ENCODE measurements at places on chromosomes 5 and 9.
A peak's percentile ranks its signal among the peaks of the same experiment; 100 is the strongest.

GRCh38 chr5:74365723-74366122, 274.8 kb downstream of the ENC1 start:
- no peak overlapping the region for H3K27ac ChIP-seq
- no peaks in the 10 kb centered on the region for H3K36me3 ChIP-seq
- no peaks in the 10 kb centered on the region for H3K4me1 ChIP-seq
- DNase-seq: no peak

GRCh38 chr5:123182072-123182471, 93.0 kb downstream of the PRDM6 start:
- no peaks in the 10 kb centered on the region for H3K4me1 ChIP-seq
- H3K4me3 ChIP-seq: no peak overlapping the region
- no peak overlapping the region for H3K27ac ChIP-seq
- no peak for DNase-seq

- peak; percentile 23 for DNase-seq
- H3K36me3 ChIP-seq: peaks cover 27% of the 10 kb centered on the region
- no peaks in the 10 kb centered on the region for H3K27me3 ChIP-seq
Measured at GRCh38 chr5:177023303-177023664, 788 bp downstream of the ZNF346 start.

DNA sequence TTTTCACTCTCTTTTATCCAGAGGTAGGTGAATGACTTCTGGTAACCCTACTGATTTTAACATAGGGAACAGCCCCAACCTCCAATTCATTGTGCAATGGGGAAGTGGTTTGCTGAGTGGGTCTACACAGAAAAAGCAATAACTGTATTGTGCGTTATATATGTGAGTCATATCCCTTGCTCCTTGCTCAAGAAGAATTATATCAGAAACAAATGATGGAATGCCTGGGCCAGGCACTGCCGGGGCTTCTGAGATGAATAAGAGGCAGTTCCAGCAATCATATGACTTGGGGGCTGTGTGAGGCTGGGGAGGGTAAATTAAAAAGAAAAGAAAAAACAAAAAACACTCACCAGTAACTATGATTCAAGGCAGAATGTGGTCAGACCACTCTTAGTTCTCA, 79.2 kb upstream of the ABCA1 start:
- no peak overlapping the region for H3K27ac ChIP-seq
- no peaks in the 10 kb centered on the region for H3K36me3 ChIP-seq
- no peak for DNase-seq
- no peak overlapping the region for H3K4me3 ChIP-seq

- DNase-seq: peak; percentile 89
- H3K27me3 ChIP-seq: peaks cover 23% of the 10 kb centered on the region
- H3K27ac ChIP-seq: peak overlapping the region; percentile 86
- H3K4me1 ChIP-seq: peaks cover 40% of the 10 kb centered on the region
Measured at GRCh38 chr5:181207214-181207959, 2.4 kb upstream of the TRIM7 start.
